CD4-positive, alpha-beta T cell treated with Interferon alpha-2 for 1 hour (primary cell): ENCODE measurements at places on chromosomes 7 and 10.
A peak's percentile ranks its signal among the peaks of the same experiment; 100 is the strongest.

DNA sequence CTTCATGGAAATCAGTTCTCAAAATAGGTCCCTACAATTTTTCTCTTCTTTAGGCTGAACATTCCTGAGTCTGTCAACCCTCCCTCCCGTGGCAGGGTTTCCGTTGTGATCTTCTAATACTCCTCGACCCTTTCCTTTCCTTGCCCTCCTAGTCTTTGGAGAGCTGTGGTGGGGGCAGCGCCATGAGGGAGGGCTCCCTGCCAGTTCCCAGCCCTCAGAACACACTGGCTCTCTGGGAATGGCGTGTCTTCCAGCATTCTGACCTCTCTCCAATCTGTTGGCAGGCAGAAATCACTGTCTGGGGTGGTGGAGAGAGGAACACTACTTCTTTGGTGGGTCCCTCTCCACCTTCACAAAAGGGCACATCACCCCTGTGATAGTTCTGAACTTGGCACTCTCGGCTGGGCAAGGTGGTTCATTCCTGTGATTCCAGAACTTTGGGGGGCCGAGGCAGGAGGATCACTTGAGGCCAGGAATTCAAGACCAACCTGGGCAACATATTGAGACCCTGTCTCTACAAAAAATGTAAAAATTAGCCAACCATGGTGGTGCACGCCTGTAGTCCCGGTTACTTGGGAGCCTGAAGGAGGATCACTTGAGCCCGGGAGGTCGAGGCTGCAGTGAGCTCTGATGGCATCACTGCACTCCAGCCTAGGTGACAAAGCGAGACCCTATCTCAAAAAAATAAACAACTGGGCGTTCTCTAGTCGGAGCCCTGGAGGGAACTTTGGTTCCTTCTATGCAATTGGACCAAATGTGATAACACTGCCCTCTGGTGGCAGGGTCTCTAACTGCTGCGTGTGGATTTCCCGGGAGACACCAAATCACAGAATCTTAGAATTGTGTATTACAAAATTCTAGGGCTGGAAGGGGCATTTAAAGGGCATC, 13.1 kb upstream of the ARPC1A start:
- peak; percentile 75 for DNase-seq

DNA sequence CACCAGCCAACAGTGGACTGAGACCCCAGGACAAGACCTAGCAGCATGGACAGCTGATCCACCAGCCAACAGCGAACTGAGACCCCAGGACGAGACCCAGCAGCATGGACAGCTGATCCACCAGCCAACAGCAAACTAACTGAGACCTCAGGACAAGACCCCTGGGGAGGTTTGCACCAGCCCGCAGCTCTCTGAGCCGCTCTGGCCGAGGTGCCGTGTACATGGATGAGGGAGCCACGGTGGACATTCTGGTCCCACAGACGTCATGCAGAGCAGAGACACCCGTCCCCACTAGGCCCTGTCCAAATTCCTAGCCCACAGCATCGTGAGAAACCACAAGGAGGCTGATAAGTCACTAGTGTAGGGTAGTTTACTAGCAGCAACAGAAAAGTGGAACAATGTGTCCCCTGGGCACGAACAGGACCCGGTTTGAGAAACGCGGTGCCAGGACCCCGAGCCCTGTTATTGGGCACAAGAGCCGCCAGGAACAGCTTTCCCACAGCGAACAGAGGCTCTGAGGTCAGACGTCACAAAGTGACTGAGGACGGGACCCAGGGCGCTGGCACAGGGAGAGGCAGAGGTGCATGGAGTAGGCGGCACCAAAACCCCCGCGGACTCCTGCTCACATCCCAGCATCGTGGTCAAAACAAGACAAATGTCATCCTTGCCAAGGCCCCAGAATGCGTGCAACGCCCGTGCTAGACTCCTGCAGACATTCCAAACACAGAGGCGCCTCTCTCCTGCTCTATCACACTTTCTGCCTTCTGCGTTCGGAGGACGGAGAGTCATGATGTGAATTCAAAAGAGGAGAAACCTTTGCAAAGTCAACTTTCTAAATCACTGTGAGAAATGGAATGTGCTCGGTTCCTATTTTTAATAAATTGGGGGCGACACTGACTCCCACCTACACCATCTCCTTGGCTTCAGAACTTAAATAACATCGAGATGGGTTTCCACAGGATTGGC, 8.1 kb downstream of the STK32C start:
- DNase-seq, result no peak

DNA sequence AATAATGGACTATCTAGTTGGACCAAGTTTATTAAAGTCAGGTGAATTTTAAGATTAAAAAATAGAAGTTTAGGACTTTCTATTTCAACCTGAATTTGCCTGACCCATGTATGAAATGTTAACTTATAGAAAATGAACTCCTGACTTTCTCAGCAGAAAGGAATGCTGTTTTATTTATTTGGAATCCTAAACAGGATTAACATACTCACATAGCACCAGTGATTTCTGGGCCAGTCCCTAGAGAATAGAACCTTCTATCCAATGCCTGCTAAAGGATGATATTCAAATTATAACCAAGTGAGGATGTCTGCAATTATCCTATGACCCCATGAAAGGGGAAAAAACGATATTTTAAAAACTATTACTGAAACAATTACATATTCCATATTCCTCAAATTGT, 148.8 kb downstream of the CHRM2 start:
- DNase-seq, result no peak

DNA sequence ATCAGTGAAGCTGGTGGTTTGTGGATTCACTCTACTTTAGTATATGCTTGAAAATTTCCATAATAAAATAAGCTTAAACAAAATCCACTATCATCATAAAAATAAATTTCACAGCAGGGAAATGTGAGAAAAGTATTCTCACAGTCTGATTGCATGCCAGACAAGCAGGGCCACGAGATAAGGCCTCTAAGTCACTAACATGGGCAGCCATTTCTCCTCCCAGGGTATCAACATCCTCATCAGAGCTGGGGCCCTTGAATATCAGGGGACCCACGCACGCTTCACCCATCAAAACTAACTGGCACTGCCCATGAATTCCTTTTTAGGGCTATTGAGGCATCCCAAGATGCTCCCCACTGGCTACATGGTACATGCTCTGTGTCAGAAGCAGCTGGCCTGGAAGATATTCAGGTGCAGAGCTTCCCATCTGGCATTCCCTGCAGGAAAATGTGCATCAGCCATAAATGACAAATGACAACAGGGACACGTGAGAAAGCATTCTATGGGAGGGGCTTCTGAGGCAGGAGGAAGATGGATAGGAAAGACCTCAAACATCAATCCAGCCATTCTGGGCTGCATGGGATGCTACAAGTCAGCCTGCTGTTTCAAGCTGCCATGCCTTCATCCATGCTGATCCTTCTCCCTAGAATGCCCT, 17.4 kb downstream of the CCDC6 start:
- DNase-seq, result no peak

DNA sequence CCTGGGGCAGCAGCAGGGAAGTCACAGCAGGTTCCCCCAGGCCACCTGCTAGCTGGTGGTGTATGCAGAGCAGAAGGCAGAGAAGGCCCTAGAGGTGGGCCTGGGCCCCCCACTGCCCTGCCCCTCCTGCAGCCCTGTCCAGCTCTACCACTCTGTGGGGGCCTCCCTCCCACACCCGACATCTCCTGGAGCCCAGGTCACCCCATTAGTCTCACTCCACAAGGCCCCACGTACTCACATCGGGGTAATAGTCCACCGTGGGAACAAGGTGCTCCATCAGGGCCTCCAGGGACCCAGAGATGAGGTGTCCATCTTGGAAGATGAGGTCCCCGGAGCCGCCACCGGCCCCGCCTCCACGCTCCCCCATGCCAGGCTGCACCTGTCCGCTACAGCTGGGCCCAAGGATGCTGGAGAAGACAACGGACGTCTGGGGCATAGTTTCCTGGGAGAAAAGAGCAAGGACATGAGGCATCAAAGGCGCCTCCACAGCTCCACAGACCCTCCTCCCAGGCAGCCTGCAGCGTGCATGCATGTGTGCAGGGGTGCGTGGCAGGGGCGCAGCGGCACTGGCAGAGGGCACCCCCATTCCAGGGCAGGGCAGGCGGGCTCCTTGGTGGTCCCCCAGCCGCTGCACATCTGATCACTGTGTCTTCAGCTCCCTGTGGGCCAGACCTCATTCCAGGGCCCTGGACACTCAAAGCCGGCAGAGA, 61.0 kb downstream of the RASGEF1A start:
- no peak for DNase-seq

DNA sequence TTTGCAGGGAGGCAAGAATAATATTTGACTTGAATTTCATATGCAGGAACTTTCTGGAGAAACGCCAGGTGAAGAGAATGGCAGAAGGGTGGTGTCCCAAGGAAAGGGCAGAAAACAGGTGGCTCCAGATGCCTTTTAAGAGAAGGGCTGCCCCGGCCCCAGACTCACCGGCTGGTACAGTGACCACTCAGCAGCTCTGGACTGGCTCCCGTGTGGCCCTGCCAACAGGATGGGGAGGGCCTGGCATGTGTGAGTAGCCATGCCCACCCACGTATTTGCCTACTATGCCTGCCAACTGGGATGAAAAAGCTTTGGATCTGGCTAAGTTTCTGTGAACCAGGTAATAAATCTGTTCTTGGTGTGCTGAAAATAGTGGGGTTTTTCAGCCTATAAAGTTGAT, 159.5 kb downstream of the PRKAG2 start:
- no peak for DNase-seq

GRCh38 chr10:24249829-24250415, 41.0 kb downstream of the KIAA1217 start:
- no peak for DNase-seq

DNA sequence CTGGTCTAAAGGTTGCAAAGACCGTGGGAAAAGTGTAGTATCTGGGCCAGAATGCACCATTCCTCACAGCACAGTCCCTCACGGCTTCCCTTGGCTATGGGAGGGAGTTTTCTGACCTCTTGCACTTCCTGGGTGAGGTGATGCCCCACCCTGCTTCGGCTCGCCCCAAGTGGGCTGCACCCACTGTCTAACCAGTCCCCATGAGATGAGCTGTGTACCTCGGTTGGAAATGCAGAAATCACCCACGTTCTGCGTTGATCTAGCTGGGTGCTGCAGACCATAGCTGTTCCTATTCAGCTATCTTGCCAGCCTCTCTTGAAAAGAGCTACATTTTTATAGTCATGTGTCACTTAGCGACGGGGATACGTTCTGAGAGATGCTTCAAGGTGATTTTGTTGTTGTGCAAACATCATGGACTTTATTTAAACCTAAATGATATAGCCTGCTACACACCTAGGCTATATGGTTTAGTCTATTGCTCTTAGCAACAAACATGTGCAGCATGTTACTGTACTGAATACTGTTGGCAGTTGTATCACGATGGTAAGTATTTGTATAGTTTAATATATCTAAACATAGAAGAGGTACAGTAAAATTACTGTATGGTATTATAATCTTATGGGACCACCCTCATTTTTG, 120.0 kb downstream of the PPP1R9A start:
- no peak for DNase-seq

DNA sequence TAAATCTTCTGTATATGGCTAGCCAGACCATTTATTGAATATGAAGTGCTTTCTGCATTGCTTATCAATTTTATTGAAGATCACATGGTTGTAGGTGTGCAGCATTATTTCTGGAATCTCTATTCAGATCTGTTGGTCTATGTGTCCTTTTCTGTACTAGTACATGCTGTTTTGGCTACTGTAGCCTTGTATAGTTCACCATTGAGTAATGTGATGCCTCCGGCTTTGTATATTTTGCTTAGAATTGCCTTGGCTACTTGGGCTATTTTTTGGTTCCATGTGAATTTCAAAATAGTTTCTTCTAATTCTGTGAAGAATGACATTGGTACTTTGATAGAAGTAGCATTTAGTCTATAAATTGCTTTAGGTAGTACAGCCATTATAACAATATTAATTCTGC, 1187.2 kb downstream of the XPNPEP1 start:
- no peak for DNase-seq

GRCh38 chr7:89621925-89622641, 532.2 kb upstream of the STEAP1 start:
- DNase-seq, result no peak

DNA sequence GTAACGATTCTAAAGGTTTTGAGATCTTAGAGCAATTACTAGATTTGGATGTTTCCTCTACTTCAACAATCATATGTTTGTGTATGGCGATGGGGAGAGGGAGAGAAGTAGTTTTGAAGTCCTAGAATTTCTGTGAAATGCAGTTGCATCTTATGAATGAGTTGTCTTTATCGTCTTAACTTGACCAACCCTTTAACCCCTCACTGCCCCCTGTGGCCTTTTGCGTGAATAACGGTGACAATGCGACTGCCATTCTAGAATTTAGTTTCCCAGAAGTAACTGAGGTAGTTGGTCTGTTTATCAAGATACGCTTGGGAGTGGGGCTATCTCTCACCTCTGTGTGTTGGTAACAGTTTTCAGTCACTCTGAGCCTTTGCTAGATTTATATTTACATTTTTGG, 204.6 kb downstream of the HDAC9 start:
- no peak for DNase-seq

DNA sequence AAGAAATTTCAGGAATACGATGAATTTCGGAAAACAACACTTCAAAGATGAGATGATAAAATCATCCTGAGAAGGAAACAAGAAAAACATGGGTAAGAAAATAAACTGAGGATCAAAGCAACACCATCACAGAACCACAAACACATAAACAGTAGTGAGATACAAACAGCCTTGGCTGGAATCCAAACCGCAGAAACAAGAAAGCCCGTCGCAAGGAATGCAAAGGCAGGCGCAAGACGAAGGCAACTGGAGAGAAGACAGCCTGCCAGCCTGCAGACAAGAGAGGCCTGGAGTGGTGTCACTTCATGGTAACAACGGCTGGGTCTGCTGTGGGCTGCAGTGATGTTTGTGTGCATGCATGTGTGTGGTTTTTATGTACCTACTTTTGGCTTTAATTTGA, 61.8 kb upstream of the DRGX start:
- DNase-seq, result no peak

- no peak for DNase-seq
Observed at GRCh38 chr10:29081951-29082685, 206.8 kb upstream of the LYZL1 start.

DNA sequence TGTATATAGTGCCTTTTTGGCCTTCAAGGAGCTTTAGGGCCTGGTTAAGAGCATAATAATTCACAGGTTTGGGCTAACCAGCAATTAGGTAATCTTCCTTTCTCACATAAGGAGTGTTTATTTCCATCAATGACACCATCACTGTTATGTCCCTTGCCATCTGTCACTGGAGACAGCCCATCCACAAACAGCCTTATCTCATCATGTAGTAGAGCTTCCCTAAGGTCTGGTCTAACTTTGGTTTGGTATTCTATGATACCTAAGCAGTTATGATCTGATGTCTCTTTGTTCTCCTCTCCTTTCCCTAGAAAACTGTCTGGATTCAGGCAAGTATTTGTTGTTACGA, 26.4 kb downstream of the MAPK8 start:
- no peak for DNase-seq

GRCh38 chr10:118922226-118922625, 107.3 kb upstream of the NANOS1 start:
- DNase-seq, result no peak

GRCh38 chr10:37812290-37812689, 45.1 kb downstream of the ZNF248 start:
- DNase-seq, result no peak

DNA sequence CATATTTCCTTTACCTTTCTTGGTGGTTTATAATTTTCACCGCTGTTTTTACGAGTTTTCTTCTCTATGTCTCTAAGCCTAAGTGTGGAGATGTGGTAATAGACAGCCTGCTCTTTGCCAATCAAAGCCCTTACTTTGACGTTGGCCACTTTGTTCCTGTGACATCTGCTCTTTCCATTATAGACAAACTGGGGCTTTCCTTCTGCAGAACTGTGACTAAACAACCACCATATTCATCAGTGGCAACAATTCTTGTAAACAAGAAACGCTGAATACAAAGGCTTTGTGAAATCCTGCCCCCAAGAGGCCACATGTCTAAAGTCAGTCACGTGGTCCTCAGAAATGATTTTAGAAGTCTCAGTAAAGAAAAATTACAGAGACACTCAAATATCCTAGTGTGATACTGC, 59.6 kb upstream of the CAPZA2 start:
- peak; percentile 35 for DNase-seq
